ENCODE measurements at places on chromosomes 11 and 22.

DNA sequence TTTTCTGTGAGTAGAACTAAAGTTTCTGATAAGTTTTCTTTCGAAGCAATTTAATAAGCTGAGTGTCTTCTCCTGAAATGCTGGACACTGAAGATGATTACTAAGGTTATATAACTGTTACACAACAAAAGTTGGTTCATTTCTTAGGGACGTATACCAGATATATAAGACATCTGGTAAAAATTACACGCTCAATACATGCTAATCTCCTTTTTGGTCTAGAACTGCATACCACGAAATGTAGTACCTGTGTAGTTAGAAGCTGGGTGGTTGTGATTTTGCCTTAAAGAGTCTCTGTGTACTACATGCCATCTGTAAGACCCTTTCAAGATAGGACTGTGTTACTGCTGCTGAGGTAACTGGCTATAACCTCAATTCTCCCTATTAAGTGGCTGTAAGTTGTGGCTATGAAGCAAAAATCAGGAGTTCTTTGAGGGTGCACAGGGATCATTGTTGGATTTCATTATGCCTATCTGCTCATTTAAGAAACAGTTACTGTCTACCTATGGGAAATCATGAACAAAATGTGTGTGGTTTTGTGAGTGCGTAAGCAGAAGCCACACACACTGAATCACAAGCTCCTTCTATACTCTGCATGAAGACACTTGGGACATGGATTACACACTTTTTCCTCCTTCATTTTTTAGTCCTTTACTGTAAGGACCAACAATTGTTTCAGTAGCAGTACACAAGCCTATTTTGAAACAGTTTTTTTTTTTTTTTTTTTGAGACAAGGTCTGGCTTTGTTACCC, 195.9 kb downstream of the SWAP70 start:
- no peak for DNase-seq

DNA sequence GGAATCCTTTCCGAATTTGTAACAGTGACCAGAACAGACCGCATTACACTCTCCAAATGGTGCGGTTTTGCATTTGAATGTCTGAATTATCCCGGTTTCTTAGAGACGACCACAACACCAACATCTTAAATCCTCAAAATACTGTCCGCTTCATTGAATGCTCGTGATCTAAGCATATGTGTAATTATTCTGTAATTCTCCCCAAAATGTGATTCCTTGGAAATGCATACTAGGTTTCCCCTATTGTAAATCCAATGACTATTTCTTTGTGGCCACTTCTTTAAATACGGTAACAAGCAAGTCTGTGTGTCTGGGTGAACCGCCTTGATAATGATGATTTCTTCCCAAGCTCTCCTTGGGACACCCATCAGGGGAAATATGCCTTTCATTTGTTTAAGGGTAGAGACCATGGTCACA, 87.3 kb upstream of the DBX1 start:
- DNase-seq, result no peak

GRCh38 chr11:112624431-112624830, 336.8 kb upstream of the NCAM1 start:
- DNase-seq, result no peak

DNA sequence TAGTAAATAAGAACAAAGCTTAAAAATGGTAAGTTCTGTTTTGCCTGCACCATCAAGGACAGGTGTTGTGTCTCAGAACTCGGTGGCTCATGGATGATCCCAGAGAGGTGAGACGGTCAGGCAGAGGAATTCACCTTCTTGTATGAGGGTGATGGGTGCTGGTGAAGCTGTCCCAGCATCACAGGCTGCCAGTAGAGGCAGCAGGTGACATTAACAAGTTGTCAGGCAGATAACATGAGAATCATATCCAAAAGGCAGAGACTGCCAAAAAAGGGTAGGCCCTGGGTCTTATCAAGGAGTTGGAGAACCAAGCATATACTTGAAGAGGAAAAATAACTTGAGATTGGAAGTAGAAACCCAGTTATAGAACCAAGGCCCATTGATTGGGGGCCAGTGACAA, 437.8 kb downstream of the DYNC2H1 start:
- DNase-seq, result no peak

DNA sequence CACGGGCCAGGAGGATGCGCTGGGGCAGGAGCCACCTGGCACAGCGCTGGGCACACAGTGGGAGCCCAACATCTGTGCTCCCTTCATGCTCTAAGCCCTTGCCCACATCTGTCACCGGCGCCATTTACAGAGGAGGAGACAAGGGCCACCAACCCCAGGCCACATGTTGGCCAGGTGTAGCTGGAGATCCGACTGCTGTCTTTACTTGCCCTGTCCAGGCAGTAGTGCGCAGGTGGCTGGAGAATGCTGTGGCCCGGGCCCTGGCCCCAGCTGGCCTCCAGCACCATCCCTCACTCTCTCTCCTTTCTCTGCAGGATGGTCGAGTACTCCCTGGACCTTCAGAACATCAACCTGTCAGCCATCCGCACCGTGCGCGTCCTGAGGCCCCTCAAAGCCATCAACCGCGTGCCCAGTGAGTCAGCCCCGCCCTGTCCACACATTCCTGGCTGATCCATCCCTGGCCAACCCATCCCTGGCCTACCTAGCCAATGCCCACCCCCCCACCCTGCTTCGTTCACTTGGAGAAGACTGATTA, 48.5 kb downstream of the CACNA1I start:
- DNase-seq, result no peak

DNA sequence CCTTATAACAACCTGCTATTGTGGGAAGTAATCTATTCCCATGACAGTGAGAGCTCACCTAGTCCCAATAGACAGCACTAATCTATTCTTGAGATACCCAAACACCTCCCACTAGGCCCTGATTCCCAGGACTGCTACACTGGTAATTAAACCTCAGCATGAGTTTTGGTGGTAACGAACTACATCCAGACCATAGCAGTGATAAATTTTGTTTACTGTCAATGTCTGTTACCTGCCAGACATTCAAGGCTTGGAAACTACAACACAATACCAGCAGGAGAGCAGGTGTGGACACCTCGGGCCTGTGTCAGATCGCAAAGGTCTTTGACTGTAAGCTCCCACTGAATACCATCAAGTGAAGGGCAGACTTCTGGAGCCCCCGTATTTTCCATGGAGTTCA, 187.1 kb downstream of the ARHGAP42 start:
- no peak for DNase-seq

- DNase-seq, result peak; percentile 52
These were observed 617 bp downstream of the CSKMT start for GRCh38 chr11:62665599-62666258.

- DNase-seq, result no peak
These were observed 629 bp downstream of the ATP5MG start for GRCh38 chr11:118401880-118402590.

GRCh38 chr11:76210931-76211851, 4.9 kb upstream of the WNT11 start:
- DNase-seq, result no peak

- DNase-seq, result no peak
These were observed 16.6 kb upstream of the CHKA start for GRCh38 chr11:68137833-68138232.

- DNase-seq, result no peak
These were observed 44.4 kb upstream of the CLDN5 start for GRCh38 chr22:19568337-19569275.

- DNase-seq, result no peak
These were observed 7.5 kb downstream of the RASD2 start for GRCh38 chr22:35547987-35548721.

DNA sequence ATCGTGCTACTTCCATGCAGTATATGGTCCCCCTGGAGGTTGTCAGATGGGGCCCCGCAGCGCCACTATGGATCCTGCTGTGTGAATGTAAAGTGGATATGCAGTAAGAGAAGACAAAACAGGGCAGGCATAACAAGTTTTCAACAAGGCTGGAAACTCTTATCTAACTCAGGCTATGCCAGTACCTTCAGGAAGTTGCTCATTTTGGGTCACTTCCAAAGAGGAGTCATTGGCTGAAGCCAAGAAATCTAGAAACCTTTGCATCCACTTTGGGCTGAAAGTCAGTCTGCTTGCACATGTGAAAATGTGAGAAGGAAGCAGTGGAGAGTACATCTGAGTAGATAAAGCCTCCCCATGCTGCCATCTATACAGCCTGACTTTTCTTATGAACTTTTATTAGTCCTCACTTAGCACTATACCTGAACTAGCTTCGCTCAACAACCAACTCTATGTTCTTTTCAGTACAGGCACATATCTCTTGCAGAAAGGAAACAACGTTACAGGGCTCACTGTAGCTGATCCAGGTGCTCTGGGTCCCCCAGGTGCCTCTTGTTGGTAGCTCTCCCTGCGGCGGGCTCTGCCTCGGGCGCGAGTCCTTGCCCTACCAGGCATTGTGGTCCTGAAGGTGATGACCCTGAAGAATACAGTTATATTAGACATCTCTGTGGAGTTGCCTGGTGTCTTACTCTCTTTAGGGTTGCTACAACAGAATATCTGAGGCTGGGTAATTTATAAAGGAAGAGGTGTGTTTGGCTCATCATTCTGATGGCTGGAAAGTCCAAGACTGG, 12.4 kb downstream of the PIWIL3 start:
- DNase-seq, result no peak

DNA sequence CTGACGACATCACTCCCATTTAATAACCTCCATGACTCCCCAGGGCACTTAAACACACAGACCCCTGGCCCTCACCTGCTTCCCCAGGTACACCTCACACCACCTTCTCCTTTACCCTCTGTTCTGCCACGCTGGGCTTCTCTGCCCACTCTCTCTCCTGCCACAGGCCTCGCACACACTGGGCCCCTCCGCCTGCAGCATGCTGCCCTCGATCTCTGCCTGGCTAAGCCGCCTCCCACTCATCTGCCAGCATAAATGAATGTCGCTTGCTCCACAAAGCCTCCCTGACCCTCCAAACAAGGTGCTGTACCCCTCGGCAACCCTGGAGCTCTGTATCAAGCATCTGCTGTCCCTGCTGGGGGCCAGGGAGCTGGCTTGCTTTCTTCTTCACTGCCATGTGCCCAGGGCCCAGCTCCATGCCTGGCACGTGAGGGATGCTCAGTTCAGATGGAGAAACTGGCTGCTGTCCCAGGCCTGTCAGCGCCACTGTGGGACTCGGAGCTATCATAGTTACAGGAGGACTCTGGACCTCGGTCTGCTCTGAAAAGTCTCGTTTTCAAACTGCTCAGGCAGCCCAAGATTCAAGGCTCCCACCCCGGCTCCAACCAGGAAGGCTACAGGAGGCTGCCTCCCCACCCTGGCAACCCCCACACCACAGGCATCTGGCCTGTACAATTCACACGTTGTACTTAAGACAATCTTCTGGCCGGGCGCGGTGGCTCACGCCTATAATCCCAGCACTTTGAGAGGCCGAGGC, 11.9 kb downstream of the TTLL1 start:
- no peak for DNase-seq

DNA sequence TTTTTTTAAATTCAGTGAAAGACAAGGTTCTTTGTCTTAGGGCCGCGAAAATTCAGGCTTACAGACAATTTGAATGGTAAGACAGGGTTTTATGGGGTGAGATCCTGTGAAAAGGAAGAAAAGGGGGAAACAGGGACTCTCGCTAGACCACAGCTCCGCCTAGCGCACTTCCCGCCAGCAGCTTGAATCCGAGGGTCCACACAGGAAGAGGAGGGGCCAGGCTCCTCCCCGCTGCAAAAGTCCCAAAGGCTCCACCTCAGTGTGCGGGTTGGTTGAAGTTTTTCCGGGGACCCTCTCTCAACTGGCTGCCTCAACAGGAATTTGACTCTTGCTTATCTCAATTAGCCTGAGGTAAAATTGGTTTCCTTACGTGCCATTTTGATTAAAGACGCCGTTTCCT, 950.9 kb upstream of the CNTN5 start:
- DNase-seq, result no peak

DNA sequence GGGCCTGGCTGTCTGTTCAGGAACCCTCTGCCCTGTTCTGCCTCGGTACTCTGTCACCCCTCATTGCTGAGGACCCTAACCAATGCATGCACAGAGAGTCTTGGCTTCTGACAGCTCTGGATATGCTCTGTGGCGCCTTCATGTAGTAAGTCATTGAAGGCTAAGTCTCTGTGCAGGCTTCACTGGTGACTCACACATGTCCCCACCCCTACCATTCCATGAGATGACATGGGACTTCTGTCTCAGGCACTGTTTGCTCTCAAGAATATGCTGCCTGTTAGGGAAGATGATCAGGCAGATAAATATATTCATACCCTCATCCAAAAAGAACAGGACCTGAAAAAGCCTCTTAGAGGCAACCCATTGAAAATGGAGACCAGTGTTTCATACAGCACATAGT, 43.6 kb upstream of the HORMAD2 start:
- no peak for DNase-seq

- no peak for DNase-seq
These were observed 72.0 kb downstream of the CD82 start for GRCh38 chr11:44637487-44637886.

DNA sequence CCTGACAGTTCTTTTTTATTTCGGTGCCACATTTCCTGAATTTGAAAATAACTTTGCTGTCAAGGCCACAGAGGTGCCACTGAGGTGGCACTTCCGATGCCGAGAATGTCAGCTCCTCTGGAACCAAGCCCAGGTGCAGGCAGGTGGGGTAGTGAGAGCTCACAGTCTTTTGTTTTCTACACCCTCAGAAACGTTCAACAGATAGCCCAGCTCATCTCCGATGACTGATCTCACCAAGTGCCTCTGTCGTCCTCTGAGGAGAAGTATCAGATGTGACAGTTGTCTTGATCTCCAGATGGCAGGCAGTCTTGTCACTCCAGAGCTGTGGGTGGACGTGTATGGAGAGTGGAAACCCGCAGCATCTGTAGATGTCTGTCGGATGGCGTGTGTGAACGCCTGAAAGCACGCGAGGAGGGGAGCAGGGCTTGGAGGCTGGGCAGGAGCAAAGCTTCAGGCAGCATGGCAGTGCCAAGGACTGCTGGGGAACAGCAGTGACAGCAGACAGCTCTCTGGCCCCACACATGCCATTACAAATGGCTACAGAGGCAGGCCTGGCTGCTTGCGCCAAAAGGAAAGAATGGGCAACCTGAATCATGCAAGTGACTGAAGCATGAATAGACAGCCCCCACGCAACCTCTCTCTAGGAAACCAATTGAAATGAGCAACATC, 877.0 kb downstream of the OPCML start:
- DNase-seq, result no peak

DNA sequence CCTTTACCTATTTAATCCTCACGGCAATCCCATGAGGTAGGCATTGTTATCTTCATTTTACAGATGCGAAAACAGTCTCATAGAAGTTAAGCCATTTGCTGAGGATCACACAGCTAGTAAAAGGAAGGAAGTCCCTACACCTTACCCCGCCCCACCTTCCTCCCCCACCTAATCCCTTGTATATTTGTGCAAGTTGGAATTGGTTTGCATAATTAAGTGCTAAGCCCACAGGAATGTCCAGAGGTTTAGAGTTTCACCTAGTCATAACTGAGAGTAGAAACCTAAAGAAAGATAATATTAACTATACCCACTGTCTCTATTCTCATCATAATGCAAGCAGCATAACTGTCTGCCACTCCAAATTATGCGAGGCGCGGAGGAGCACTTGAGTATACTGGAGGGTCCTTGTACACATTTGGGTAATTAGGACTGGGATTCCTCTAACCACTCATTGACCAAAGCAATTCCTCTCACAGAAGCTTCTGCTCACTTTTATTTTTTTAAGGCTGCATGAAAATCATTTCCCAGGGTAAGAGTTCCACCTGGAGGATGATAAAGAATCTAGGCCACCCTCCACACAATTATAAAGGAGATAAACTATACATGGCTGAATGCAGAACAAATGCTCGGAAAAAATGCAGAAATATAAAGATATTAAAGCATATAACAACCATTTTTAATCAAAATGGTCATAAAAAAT, 199.9 kb downstream of the FAM181B start:
- no peak for DNase-seq
